ENCODE measurements at places on chromosomes 5 and 9.

DNA sequence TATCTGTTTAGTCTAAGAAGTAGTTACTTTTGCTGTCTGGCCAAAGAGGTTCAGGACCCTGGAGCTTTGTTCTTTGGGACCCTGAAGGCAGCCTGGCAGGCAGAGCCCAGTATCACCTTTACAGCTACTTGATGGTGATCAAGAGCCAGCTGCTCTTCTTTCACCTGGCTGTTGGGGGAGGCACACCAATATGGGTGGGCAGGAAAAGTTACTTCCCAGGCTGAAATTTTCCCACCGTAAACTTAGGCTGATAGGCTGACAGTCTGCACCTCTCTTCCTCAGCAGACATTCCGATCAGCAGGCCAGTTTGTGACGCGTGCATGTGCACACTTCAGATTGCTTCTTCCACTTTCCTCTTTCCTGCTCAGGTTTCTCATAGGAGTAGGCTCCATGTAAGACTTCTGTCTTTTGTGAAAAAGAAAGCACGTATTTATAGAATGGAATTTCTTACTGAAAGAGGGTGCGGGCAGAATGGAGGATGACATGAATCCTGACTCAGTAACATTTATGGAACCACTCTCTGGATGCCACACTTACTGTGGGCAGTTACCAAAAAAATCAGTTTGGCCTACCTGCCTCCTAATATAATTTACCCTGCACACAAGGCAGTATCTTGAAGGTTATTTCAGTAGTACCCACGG, 223.9 kb upstream of the DMRT1 start:
- DNase-seq: no peak

GRCh38 chr9:16510482-16510881, 360.0 kb downstream of the BNC2 start:
- DNase-seq: no peak

- no peak for DNase-seq
These were observed 158.3 kb upstream of the CCDC152 start for GRCh38 chr5:42598311-42598710.

DNA sequence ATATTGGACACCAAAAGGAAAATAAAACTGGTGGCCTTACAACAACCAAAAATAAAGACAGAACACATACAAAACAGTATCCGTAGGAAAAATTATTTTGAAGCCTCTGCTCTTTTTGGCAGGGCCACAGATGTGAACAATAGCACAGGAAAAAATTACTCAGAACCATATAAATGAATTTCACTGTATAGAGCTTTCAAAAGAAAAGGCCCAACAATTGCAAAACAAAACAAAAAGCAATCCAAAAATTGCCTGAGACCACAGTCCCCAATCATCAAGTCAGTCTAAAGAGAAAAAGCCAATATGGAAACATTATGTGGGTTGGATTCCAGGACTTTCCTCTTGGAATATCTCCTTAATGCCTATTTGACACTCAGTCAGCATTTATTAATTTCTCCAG, 243.8 kb downstream of the CEMIP2 start:
- DNase-seq: no peak

GRCh38 chr5:2756211-2757152, 5.0 kb upstream of the IRX2 start:
- no peak for DNase-seq

GRCh38 chr9:108687006-108687987, 168.5 kb downstream of the ACTL7B start:
- DNase-seq: no peak

DNA sequence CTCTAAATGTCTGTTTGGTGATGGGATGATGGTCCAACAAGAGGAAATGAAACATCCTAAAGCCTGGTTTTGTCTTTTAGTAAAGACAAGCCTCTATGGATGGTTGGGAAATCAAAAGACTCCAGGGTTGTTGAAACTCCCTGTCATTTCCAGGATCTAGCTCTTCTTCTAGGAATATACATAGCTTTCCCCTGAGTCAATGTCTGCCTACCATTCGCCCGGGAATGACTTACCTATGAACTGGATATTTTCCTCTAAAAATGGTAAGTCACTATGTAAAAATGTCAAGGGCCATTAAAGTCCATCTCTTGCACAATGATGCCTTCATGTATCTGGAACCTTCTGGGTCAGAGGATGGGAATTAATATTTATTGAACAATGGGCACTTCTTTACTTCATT, 11.1 kb upstream of the KIF12 start:
- DNase-seq: no peak

GRCh38 chr9:117092582-117092981, 322.3 kb downstream of the ASTN2 start:
- no peak for DNase-seq

DNA sequence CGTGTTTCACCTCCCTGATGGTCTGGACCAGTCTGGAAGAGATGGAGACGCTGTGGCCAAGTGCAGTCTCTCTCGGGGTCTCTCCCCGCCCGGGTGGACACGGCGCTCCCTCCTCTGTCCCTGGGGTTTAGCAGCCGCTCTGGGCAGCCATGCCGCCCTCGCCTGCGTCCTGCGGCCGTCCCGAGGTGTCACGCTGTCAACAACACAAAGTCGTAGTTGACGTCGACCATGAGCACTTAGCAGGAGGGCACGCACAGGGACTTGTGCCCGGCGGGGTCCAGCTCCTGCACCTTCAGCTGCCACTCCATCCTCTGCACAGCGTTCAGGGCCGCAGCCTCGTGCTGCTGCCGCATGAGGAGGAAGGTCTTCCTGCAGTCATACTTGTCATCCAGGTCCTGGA, 368.9 kb downstream of the CDH9 start:
- DNase-seq: no peak

DNA sequence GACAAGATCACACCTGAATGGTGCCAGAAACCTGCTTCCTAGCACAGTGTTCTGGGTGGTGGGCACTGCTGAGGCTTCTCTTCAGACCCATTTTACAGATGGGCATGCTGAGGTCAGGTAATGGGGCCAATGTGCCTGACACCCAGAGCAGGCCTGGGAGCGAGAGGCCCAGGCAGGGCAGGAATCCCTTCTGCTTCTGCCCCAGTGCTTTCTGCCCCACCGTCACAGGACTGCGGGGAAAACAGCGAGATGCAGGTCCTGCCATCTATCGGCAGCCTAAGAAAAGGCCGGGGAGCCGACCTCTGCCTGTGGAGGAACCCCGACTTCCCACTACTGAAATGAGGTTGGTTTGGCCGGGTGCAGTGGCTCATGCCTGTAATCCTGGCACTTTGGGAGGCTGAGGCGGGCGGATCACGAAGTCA, 22.8 kb upstream of the RNU6ATAC start:
- DNase-seq: no peak

GRCh38 chr5:90890180-90890579, 331.6 kb downstream of the ADGRV1 start:
- no peak for DNase-seq

DNA sequence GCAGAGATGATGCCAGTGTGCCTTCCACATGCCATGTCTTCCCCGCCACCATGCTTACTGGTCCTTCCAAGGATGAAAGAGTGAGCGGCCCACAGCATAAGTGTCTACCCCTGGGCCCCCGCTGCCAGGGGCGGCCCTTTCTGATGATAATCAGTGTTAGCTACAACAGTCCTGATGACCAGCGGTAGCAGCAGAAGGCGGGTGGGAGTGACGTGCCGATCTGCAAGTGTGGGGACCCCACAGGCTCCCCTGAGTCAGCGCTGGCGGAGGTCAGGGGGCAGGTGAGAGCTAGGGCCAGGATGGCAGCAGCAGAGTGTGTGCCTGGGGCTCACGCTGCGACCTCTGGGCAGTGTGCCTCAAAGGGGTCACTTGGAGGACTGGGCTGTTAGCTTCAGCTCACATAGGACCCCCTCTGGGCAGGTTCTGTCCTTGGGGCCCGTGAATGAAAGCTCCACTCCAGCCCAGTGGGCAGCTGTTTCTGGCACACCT, 80.4 kb downstream of the HMCN2 start:
- DNase-seq: no peak

DNA sequence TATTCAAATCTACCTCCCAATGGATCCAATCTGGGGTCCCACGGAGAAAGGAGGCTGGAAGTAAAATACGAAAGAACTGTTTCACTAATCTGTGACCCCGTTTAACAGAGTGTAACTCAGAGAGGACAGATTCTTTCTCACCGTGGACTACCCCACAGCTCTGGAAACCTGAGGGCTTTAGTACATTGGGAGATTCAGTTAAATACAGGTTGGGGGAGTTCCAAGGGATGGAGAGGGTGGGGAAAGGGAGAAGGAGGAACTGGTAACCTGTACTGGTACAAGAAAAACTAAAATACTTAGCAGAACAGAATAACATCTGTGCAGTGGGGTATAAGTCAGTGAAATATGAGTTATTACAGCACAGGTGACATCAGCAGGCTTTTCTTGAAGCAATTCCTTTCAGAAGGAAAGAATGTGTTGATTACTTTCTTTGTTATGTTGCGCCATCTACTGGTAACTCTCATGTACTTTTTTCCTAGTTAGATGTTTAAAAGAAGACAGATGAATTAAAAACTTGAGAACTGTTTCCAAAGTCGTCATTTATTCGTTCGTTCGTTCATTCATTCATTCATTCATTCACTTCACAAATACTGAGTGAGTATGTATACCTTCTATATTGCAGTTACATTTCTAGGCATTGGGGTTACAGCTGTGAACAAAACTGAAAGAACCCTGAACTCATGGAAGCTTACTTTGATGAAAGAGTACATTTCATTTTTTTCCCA, 30.0 kb upstream of the STOM start:
- no peak for DNase-seq

GRCh38 chr9:112285056-112285455, 48.4 kb downstream of the PTBP3 start:
- no peak for DNase-seq

- no peak for DNase-seq
These were observed 76.8 kb downstream of the MVB12B start for GRCh38 chr9:126403397-126403796.

DNA sequence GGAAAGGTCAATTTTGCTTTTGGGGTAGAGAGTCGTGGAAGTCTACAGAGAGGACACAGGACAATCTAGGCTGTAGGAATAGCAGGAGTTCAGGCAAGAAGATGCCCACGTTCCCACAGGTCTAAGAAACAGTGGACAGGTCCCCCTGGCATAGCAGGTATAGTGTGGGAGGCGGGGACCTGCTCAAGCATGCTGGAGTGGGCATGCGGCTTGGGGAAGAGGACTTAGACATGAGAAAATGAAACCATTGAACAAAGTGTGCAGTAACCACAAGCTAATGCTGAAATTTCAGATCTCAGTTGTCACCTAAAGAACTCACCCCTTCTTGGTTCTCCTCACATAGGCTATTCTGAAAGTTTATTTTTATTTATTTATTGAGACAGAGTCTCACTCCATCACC, 142.8 kb upstream of the EFNA5 start:
- DNase-seq: no peak

GRCh38 chr5:102153003-102153759, 142.9 kb downstream of the SLCO4C1 start:
- no peak for DNase-seq

DNA sequence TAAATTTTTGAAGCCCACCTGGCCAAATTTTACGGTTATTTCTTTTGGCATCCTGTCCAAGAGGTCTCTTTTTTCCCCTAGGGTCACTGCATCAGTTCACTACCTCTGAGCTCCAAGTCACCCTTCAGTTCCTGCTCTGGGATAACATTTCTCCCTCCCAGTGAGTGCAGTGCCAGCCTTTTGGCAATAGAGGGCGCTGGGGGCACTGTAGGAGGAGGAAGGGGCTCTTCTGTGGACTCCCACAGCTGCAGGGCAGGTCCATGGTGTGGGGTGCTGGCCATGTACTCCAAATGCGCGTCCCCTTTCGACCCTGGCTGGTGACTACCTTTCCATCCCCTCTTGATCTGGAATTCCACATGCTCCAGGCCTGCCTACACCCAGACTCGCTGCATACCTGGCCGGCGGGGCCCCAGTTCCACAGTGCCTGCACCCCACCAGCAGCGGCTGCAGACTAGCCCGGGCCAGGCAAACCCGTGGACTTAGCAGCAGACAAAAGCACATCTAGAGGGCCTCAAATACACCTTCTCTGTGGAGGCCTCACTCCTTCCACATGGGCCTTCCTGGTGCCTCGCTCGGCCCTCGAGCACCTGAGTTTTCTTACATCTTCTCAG, 20.3 kb upstream of the NINJ1 start:
- DNase-seq: no peak

GRCh38 chr9:77883133-77883532, 148.5 kb downstream of the GNAQ start:
- DNase-seq: no peak

GRCh38 chr5:172452398-172453205, 1.7 kb downstream of the SH3PXD2B start:
- DNase-seq: no peak

DNA sequence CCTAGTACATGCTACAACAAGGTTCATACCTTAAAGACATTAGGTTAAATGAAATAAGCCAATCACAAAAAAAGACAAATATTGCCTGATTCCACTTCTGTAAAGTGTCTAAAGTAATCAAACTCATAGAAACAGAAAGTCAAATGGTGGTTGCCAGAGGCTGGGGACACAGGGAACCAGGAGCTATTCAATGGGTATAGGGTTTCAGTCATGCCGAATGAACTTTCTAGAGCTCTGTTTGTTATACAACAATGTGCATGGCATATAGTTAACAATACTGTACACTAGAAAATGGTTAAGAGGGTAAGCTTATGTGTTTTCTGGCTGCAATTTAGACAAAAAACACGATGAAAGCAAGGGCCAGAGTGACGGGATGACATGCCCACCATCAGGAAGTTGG, 70.8 kb upstream of the EGFLAM start:
- no peak for DNase-seq

- no peak for DNase-seq
These were observed 4.9 kb downstream of the EDF1 start for GRCh38 chr9:136860933-136861873.

DNA sequence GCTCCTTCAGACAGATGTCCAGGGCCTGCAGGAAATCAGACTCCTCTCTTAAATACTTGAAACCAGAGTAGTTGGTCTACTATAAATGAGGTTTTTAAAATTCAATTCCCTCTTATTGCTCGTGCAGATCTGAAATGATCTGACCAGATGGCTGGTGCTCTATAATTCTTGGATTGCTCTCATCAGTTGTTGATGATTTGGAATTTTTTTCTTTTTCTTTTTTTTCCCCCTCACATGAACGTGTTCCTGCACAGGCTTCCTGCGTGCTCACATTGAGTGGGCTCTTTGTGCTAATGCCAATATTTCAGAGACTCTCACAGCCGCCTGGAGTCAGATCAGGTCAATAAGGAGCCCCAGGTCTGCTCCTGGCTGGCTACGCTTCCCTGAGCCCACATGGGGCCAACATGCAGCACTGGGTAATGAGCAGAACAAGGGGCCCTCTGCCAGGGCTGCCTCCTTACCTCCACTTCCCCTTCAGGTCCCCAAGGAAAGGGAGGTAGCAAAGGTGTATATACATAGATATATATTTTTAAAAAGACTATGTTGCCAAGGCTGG, 82.0 kb downstream of the SIL1 start:
- DNase-seq: no peak
